Common myeloid progenitor, CD34-positive (primary cell): ENCODE measurements at places on chromosomes 16 and 17.

DNA sequence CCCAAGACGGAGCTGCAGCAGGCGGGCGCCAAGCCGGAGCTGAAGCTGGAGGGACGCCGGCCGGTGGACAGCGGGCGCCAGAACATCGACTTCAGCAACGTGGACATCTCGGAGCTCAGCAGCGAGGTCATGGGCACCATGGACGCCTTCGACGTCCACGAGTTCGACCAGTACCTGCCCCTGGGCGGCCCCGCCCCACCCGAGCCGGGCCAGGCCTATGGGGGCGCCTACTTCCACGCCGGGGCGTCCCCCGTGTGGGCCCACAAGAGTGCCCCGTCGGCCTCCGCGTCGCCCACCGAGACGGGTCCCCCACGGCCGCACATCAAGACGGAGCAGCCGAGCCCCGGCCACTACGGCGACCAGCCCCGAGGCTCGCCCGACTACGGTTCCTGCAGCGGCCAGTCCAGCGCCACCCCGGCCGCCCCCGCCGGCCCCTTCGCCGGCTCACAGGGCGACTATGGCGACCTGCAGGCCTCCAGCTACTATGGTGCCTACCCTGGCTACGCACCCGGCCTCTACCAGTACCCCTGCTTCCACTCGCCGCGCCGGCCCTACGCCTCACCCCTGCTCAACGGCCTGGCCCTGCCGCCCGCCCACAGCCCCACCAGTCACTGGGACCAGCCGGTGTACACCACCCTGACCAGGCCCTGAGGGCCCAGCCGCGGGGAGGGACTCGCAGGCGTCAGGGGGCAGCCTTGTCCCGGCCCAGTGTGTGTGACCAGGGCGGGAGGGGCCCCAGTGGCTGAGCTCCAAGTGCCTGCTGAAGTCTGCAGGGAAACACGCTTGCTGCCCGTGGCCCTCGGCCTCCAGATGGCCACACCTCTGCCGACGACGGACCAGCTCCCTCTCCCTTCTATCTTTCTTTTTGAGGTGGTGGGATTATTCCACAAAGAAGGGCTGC, 3.4 kb downstream of the SOX8 start:
- H3K36me3 ChIP-seq = no peaks in the 10 kb centered on the region
- no peak overlapping the region for H3K27ac ChIP-seq
- DNase-seq = no peak
- H3K4me3 ChIP-seq = no peak overlapping the region
- no peaks in the 10 kb centered on the region for H3K27me3 ChIP-seq
- peaks cover 12% of the 10 kb centered on the region for H3K4me1 ChIP-seq

DNA sequence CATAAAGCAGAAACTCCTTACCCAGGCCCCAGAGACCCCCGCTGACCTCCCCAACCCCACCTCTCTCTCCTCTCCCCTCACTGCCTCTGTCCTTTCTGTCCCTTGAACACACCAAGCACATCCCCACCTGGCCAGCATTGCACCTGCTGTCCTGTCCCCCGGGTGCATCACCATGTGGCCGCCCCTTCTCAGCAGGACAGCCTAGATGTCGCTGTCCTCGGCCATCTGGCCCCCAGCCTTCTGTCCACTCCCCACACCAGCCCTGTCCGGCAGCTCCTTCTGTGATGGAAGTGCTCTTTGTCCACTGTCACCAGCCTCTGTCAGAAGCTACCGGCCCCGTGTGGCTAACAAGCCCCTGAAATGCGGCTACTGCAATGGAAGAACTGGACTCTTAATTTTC, 12.3 kb upstream of the MPRIP start:
- H3K27me3 ChIP-seq = no peaks in the 10 kb centered on the region
- no peak overlapping the region for H3K27ac ChIP-seq
- no peaks in the 10 kb centered on the region for H3K4me1 ChIP-seq
- no peak for DNase-seq

GRCh38 chr16:1677339-1677738, 740 bp upstream of the JPT2 start:
- no peak overlapping the region for H3K4me3 ChIP-seq
- peaks cover 33% of the 10 kb centered on the region for H3K36me3 ChIP-seq
- no peaks in the 10 kb centered on the region for H3K27me3 ChIP-seq
- H3K4me1 ChIP-seq = peaks cover 11% of the 10 kb centered on the region

- H3K36me3 ChIP-seq = peaks cover 13% of the 10 kb centered on the region
- no peaks in the 10 kb centered on the region for H3K27me3 ChIP-seq
- no peak for DNase-seq
- no peak overlapping the region for H3K4me3 ChIP-seq
Measured at GRCh38 chr17:37158290-37158689, 209.5 kb downstream of the AATF start.

- H3K36me3 ChIP-seq = peaks cover 45% of the 10 kb centered on the region
- no peaks in the 10 kb centered on the region for H3K27me3 ChIP-seq
- no peak for DNase-seq
Measured at GRCh38 chr16:82156761-82157533, 13.1 kb downstream of the MPHOSPH6 start.

- no peak for DNase-seq
- H3K4me1 ChIP-seq = no peaks in the 10 kb centered on the region
- no peak overlapping the region for H3K27ac ChIP-seq
- no peaks in the 10 kb centered on the region for H3K36me3 ChIP-seq
- H3K27me3 ChIP-seq = no peaks in the 10 kb centered on the region
- H3K4me3 ChIP-seq = no peak overlapping the region
Measured at GRCh38 chr17:6457688-6458459, 13.6 kb downstream of the PIMREG start.

- peaks cover 5% of the 10 kb centered on the region for H3K4me1 ChIP-seq
- no peak overlapping the region for H3K4me3 ChIP-seq
- H3K27me3 ChIP-seq = no peaks in the 10 kb centered on the region
- DNase-seq = no peak
- no peak overlapping the region for H3K27ac ChIP-seq
- no peaks in the 10 kb centered on the region for H3K36me3 ChIP-seq
Measured at GRCh38 chr17:59433586-59433985, 102.1 kb downstream of the YPEL2 start.

- H3K36me3 ChIP-seq = no peaks in the 10 kb centered on the region
- DNase-seq = no peak
Measured at GRCh38 chr16:53029971-53030370, 22.7 kb downstream of the CHD9NB start.

DNA sequence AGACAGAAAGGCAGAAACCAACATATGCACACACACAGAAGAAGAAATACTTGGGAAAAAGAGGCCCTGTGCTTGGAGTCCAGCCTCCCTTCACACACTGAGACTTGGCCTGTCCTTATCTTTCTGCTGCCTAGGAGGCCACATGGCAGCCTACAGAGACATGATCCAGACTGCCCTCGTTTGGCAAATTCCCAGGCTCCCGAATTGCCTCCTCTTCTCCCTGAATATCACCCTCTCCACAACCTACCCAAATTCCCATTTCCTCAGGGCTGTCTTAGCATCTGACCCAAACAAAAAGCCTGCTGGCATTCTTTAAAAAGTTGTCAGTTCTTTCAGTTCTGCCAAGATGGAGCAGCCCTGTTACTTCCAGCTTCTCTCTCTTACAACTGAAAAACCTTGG, 59.8 kb downstream of the DNAH17 start:
- H3K27me3 ChIP-seq = no peaks in the 10 kb centered on the region
- H3K4me1 ChIP-seq = no peaks in the 10 kb centered on the region
- H3K4me3 ChIP-seq = no peak overlapping the region
- H3K27ac ChIP-seq = no peak overlapping the region
- no peak for DNase-seq
- H3K36me3 ChIP-seq = no peaks in the 10 kb centered on the region

DNA sequence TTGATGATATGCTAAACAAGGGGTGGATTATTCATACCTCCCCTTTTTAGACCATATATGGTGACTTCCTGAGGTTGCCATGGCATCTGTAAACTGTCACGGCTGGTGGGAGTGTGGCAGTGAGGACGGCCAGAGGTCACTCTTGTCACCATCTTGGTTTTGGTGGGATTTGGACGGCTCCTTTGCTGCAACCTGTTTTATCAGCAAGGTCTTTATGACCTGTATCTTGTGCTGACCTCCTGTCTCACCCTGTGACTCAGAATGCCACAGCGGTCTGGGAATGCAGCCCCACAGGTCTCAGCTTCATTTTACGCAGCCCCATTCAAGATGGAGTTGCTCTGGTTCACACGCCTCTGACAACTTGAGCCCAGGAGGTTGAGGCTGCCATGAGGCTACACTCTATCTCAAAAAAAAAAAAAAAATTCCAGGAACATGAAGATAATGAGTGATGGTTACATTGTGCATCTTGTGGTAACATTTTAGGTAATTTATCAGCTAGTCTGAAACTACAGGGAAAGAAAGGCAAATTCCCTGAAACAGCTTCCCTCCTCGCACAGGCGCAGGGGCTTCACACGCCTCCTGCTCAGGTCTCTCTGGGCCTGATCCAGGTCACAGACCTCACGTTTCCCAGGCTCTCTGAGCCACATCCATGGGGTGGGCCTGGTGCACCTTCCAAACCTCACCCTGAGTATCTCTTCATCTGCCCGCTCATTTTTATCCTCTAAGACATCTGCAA, 15.3 kb upstream of the UBE2I start:
- DNase-seq = no peak
- peaks cover 17% of the 10 kb centered on the region for H3K4me1 ChIP-seq
- no peak overlapping the region for H3K27ac ChIP-seq
- H3K36me3 ChIP-seq = no peaks in the 10 kb centered on the region
- H3K4me3 ChIP-seq = no peak overlapping the region
- peaks cover 40% of the 10 kb centered on the region for H3K27me3 ChIP-seq

DNA sequence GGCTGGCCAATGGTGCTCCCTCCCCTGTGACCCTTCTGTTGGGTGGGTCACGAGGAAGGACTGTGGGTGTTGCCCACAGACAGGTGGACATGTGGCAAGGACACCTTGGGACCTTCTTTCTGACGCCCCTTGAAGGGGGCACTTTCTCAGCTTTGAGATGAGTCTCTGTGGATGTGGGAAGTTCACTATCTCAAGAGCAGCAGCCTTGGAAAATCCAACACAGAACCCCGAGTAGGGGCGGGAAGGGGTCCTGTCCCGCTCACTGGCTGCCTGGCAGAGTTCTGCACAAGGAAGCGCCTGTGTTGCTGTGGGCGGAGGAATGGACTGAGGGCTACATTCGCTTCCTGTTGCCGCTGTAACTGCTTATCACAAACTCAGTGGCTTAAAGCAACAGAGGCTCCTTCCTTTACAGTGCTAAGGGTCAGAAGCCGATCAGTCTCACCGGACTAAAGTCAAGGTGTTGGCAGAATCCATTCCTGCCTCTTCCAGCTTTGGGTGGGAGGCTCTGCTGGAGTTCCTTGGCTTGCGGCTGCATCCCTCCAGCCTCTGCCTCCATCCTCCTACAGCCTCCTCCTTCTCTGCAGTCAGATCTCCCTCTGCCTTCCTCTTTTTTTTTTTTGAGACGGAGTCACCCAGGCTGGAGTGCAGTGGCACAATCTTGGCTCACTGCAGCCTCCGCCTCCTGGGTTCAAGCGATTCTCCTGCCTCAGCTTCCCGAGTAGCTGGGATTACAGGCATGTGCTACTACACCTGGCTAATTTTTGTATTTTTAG, 305.2 kb downstream of the SEC14L1 start:
- H3K27me3 ChIP-seq = no peaks in the 10 kb centered on the region
- no peaks in the 10 kb centered on the region for H3K36me3 ChIP-seq
- no peak overlapping the region for H3K4me3 ChIP-seq
- peak; percentile 73 for DNase-seq

- H3K36me3 ChIP-seq = peaks cover 46% of the 10 kb centered on the region
- H3K27ac ChIP-seq = no peak overlapping the region
- no peak overlapping the region for H3K4me3 ChIP-seq
- no peak for DNase-seq
Measured at GRCh38 chr17:3923466-3924190, 7.4 kb upstream of the P2RX1 start.

DNA sequence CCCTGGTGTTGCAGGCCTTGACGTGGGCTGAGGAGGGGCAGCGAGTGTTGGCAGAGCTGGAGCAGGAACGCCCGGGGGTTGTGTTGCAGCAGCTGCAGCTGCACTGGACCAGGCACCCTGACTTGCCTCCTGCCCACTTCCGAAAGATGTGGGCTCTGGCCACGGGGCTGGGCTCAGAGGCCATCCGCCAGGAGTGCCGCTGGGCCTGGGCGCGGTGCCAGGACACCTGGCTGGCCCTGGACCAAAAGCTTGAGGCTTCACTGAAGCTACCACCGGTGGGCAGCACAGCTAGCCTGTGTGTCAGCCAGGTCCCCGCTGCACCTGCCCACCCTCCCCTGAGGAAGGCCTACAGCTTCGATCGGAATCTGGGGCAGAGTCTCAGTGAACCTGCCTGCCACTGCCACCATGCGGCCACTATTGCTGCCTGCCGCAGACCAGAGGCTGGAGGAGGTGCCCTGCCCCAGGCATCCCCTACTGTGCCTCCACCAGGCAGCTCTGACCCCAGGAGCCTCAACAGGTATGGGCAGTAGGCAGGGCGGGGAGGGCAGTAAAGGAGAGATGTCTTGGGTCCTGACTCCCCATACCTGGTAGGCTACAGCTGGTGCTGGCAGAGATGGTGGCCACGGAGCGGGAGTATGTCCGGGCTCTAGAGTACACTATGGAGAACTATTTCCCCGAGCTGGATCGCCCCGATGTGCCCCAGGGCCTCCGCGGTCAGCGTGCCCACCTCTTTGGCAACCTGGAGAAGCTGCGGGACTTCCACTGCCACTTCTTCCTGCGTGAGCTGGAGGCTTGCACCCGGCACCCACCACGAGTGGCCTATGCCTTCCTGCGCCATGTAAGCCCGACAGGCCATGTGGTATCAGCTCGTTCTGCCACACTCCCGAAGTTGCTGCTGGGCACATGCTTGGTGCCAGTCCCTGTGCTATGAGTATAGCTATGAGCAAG, 5.6 kb downstream of the PLEKHG4 start:
- H3K27me3 ChIP-seq = no peaks in the 10 kb centered on the region
- DNase-seq = no peak
- no peaks in the 10 kb centered on the region for H3K4me1 ChIP-seq
- H3K27ac ChIP-seq = no peak overlapping the region
- peaks cover 7% of the 10 kb centered on the region for H3K36me3 ChIP-seq

- DNase-seq = no peak
- H3K27me3 ChIP-seq = no peaks in the 10 kb centered on the region
- no peak overlapping the region for H3K4me3 ChIP-seq
- no peak overlapping the region for H3K27ac ChIP-seq
- no peaks in the 10 kb centered on the region for H3K36me3 ChIP-seq
Measured at GRCh38 chr17:9918804-9919352, 13.8 kb upstream of the RCVRN start.

- no peak overlapping the region for H3K27ac ChIP-seq
- no peaks in the 10 kb centered on the region for H3K27me3 ChIP-seq
- DNase-seq = no peak
Measured at GRCh38 chr16:53821957-53822625, 118.1 kb downstream of the FTO start.
